ENCODE measurements at places on chromosomes 11 and 22.

GRCh38 chr22:37971475-37972434, 12.6 kb downstream of the SOX10 start:
- no peak for DNase-seq

DNA sequence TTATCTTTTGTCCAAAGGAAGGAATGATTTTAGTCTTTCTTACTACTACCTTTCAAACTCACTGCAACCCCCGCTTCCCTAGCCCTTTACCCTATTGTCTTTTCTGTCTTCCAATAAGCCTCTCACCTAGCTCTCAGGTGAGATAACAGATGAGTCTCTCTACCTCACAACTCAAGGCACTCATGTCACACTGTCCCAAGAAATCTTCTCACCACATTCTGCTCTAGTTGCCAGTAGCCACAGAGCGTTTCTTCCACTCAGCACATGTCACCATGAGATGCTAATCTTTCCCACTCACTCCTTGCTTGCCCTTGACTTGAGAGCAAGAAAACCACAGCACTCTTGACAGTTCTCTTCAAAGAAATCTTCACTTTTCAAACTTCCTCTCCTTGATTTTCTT, 32.7 kb upstream of the TMEM41B start:
- DNase-seq = peak; percentile 45

DNA sequence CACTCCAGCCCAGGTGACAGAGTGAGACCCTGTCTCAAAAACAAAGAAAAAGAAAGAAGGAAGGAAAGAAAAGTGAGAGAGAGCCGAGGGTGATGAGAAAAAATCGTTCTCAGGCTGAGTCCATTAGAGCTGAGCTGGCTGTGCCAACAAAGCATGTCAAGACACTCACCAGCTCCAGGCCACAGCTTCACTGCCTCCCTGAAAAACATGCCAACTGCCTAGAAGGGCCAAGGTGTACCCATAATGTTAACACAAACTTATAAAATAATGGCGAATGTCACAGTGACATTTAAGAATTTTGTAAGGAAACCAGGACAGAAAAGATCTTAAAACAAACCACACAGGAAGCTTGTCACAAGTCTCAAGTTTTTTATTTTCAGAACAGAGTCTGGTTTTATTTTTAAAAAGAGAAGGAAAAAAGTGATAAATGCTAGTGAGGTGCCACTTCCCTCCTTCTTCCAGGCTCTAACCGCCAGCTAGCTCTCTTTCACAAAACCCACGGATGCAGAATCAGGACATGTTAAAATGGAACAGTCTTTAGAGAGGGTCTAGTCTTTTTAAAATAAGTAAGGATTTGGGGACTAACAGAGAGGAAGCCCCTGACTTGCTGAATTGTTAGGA, 5.1 kb downstream of the TMEM121B start:
- DNase-seq = peak; percentile 36

DNA sequence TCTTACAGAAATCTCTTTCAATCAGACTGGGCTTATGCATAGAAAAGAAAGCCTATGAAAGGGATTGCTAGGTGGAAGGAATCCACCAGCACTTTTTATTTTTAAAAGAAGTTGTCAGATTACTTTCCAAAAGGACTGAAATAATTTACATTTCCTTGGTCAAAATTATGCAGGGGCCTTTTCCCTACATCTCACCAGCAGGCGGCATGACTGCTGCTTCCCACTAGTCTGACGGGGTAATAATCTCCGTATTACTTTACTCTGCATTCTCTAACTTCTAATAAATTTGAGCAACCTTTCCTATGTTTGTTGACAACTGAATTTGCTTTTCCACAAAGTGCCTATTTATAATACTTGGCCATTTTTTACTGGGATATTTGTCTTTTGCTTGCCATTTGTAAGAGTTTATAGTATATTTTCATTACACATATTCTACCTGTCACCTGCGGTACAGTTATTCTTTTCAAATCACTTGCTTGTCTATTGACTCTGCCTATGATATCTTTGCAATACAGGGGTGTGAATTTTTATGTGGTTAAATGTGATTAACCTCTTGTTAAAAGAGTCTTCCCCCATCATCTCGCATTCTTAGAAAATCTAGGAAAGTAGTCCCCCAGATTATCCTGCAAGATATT, 51.9 kb upstream of the USP47 start:
- DNase-seq = peak; percentile 59

DNA sequence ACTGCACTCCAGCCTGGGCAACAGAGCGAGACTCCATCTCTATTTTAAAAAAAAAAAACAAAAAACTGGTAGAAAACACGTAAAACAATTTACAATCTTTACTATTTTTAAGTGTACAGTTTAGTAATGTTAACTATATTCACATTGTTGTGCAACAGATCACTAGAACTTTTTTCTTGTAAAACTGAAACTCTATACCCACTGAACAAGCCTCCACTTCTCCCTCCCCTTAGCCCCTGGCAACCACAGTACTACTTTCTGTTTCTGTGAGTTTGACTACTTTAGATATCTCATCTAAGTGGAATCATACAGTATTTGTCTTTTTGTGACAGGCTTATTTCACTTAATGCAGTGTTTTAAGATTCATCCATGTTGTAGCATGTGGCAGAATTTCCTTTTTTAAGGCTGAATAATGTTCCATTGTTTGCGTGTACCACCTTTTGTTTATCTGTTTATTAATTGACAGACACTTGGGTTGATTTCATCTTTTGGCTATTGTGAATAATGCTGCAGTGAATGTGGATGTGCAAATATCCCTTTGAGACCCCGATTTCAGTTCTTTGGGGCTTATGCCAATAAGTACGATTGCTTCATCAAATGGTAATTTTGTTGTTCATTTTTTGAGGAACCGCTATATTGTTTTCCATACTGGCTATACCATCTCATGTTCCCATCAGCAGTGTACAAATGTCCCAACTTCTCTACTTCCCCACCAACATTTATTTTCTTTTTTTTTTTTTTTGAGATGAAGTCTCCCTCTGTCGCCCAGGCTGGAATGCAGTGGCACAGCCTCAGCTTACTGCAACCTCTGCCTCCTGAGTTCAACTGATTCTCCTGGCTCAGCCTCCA, 11.0 kb downstream of the DDB2 start:
- no peak for DNase-seq

GRCh38 chr11:76756341-76756741, 26.8 kb upstream of the TSKU start:
- DNase-seq = no peak

DNA sequence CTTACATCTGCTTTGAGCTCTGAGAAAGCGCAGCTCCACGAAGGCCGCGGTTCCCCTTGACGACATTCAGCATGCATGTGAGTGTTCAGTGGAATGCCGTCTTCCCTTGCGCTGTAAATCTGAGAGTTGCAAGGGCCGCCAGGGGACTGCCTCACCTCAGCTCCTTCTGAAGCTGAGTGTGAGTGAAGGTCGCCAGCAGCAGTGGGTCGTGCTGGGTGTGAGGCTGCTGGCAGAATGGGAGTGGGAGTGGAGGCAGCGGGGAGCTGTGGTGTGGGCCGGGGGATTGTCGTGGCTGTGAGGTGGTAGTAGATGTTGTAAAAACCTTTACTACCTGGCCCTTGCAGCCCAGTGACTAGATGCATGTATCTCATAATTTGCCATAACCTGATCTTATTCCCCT, 65.2 kb downstream of the PPP6R2 start:
- no peak for DNase-seq

GRCh38 chr22:46419754-46420571, 84.4 kb downstream of the TRMU start:
- no peak for DNase-seq

DNA sequence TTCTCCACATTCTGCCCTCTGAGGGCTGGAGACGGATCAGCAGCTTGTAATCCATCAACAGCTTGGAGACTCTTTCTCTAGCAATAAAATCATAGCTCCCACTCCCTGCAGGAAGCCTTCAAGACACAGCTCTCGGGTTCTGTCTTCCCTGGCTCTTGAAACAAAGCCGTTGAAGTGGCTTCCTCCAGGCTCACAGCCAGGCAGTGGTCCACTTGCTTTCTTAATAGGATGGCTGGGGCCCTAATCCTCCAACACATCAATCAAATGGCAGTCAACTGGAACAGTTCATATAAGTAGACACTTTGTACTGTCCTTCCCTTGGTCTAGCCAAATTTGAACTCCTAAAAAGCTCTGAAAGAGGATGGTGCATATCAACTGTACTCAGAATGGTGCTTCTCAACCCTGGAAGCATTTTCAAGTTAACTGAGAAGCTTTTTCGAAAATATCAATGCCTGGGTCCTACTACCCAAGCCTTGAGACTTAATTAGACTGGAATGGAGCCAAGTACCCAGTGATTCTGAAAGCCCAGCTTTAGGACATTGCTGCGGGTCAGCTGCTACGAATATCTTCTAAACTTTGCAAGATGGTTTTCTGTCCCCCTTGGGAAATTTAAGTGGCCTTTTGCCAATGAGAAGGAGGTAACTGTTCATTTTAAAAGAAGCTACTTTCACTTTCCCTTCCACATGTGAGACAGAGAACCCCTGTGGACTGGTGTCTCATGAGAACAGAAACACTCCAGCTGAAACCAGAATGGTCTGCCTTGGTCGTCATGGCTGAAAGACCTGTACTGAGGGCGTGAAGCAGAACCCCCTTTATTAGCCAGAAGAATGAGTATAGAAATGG, 74.7 kb downstream of the SC5D start:
- DNase-seq = peak; percentile 89

DNA sequence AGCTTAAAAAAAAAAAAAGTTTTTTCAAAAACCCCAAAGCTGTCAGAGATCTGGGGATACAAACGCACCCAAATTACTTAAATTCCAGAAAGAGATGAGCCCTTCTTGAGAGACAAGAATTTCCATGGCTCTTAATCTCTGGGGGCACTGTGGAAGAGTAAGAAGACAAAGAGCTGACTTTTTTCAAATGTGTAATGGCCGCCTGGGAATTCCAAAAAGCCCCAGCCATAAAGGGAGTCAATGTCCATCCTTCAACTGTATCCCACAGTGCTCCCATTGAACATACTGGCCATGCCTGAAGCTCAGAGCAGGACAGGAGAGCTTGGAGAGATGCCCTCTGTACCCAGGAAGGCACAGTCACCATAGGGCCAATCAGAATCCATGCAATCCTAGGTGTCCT, 37.4 kb upstream of the ASPHD2 start:
- DNase-seq = no peak

DNA sequence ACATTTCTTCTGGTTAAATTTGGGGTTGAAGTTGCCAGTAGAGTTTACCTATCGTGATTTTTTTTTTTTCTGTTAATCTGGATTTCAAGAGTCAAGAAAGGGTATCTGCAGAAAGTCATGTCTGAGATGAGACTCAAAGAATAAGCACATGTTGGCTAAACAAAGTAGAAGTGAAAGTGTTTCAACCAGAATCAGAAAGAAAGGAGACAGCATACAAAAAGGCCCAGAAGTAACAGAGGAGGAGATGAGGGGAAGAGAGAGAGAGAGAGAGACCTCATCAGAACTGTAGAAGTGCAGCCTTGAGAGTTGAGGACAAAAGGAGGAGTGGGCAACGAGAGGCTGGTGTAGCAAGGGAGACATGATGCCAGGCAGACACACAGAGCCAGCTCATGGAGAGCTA, 54.9 kb downstream of the SVIP start:
- DNase-seq = no peak

DNA sequence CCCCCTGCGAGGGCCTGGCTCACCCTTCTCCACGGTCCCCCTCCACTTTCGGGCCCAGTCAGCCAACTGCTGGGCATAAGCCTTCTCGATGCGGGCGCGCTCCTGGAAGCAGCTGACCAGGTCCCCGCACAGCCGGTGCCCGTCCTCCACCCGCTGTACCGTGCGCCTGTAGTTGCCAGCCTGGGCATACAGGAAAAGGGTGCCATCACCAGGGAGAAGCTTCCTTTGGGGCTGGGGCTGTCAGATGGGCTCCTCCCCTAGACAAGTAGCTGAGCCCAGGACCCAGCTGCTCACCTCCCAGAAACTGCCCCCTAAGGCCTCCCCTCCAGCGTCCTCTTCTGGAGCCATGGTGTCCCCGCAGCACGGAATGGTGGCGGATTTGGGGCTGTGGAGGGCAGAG, 3.9 kb downstream of the PACSIN3 start:
- DNase-seq = no peak

GRCh38 chr11:420054-420910, 5.5 kb upstream of the SIGIRR start:
- DNase-seq = no peak

DNA sequence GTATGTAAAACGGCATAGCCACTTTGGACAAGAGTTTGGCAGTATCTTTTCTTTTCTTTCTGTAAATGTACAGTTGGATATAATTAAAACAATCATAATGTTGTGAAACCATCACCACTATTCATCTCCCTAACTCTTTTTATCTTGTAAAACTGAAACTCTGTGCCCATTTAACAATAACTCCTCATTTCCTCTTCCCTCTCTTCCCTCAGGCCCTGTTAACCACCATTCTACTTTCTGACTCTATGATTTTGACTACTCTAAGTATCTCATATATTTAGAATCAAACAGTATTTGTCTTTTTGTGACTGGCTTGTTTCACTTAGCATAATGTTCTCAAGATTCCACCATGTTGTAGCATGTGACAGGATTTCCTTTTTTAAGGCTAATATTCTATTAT, 10.2 kb downstream of the SCUBE2 start:
- no peak for DNase-seq

- no peak for DNase-seq
Observed at GRCh38 chr22:22879675-22880155, 7.9 kb upstream of the IGLL5 start.

DNA sequence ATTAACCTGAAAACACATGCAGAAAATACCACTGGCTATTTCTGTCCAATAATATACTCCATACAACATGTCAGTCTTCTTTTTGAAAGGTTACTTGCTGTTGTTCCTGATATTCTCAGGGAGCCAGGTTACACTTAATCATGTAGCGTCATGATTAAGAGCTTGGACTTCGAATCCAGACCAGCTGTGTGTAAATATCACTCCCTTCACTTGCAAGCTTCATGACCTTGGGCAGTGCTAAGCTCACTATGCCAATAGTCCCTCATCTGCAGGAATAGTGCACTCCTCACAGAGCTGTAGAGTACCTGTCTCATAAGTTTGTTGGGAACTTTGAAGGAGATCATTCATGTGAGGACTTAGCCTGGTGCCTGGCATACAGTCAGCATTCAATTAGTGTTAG, 1.9 kb downstream of the HTR3B start:
- DNase-seq = no peak

GRCh38 chr11:128686021-128686741, 7.7 kb upstream of the FLI1 start:
- peak; percentile 62 for DNase-seq

GRCh38 chr22:27715106-27715505, 86.5 kb downstream of the MN1 start:
- peak; percentile 45 for DNase-seq
